Stimulated activated CD8-positive, alpha-beta memory T cell treated with anti-CD3 and anti-CD28 coated beads, Interleukin-7, amount 100 ng/mL, for 1 hour (primary cell): ENCODE measurements at places on chromosomes 6 and 20.

DNA sequence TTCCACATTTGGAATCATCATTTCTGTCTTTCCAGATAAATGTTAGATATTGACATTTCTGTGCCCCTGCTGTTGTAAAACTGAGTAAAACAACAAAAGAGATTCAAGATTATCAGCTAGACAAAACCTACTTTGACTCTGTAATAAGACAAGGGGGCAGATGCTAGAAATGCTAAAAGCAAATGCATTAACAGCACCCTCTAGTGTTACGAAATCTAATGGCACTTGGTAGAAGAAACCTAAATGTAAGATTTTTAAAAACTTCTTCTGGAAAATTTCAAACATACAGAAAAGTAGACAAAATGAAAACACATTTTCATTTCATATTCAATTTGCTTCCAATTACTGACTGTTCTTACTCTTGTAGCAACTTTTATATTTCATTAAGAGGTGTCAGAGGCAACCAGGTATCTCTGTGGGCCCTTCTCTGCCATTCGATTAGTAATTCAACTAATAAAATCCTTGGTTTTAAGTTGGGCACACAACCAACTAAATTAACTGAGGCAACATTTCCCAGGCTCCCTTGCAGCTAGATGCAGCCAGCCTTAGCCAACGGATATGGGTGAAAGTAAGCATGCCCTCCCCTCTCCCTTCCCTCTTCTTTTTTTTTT, 45.0 kb downstream of the SLC23A2 start:
- DNase-seq = no peak

DNA sequence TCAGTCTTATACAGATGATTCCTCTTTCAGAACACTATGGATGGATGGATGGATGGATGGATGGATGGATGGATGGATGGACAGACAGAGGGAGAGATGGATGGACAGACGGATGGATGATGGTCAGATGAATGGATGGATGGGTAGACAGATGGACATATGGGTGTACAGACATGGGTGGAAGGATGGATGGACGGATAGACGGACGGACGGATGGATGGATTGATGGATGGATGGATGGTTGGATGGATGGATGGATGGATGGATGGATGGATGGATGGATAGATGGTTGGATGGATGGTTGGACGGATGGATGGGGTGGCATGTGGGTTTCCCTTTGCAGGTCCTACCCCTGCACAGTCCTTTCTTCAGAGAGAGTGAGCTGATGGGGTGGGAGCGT, 320.7 kb downstream of the CDH4 start:
- no peak for DNase-seq

DNA sequence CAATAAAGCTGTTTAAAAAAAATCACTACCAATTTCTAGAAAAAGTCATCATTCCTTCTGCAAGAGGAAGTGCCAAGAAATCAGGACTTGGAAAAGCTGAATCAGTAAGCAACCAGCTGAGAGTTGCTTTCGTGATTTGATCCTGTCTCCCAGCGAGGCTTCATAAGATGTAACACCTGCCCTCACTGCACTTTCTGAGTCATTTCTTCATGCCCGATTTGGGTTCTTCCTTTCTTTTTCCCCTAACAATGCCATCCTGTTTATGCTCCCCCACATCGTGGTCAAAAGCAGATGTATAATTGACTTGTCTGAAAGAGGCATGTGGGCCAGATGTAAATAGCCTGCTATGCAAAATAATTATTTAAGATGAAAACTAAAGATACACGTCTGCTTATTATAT, 52.1 kb downstream of the RIPOR2 start:
- no peak for DNase-seq

- DNase-seq = no peak
Measured at GRCh38 chr6:11815231-11815630, 36.6 kb upstream of the ADTRP start.

- DNase-seq = no peak
Measured at GRCh38 chr6:156256161-156256560, 521.0 kb upstream of the ARID1B start.

DNA sequence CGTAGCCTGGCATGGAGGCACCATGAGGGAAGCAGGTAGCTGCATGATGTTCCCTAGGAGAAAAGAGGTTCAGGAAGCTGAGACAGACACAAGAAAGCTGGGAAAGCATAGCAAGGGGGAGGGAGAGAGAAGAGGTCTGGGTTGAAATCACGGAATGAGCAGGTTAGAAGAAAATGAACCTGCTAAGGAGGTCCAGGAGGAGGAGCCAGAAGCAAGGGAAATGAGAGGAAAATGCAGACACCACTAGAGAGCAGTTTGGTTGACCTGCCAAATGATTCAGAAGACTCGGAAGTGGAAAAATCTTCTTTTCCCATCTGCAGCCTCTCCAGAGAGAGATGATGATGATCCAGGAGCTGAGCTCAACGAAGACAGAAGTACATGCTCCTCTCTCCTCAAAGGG, 70.9 kb downstream of the VIP start:
- DNase-seq = no peak

DNA sequence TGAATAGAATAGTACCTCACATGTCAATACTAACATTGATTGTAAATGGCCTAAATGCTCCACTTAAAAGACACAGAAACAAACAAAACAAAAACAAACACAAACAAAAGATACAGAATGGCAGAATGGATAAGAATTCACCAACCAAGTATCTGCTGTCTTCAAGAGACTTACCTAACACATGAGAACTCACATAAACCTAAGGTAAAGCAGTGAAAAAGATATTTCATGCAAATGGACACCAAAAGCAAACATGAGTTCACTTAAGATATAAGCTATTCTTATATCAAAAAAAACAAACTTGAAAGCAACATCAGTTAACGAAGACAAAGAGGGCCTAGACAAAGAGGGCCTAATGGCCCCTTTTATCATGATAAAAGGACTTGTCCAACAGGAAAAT, 47.3 kb upstream of the ZNF133 start:
- no peak for DNase-seq

DNA sequence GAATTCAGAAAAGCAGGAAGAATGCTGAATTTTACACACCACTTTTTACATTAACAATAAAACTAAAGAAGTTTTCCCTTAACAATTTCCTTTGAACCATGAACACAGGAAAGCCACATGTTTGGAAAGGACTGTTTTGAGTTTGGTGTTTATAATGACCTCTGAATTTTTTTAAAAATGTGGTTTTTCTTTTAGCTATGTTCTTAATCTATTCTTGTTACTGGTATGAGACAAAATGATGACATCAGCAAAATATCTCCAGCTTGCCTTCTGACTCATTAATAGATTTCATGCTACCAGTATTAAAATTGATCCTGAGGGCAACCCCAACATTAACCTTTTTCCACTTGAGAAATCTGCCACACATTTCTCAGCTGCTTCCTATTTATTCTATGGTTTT, 217.5 kb upstream of the THEMIS start:
- DNase-seq = no peak

GRCh38 chr20:34675561-34675960, 1.3 kb downstream of the PIGU start:
- DNase-seq = no peak

GRCh38 chr6:56772737-56773184, 130.1 kb upstream of the DST start:
- DNase-seq = no peak

DNA sequence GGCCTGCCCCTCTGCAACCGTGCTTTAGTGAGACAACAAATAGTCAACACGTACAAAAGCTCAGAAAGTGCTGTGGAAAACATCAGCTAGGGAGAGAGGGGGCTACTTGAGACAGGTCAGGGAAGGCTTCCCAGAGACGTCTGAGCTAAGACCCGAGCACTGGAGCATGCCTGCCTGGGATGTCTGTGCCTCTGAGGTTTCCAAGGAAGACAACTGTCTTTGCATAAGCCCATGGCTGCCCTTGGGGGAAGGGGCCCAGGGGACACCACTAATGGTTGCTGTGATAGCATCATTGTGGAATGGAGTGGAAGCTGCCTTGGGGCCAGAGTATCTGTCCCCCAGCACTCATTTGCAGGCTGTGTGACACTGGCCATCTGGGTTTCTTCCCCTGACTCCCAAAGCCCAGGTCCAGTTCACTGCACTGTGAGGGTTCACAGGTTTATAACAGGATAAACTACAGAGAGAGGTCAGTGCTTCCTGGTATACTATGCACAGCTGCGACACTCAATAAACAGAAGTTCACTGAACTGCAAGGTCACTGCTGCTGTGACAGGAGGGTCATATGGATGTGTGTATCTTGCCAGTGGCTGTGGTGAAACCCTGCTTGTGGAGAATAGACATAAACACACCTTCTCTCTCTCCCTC, 1.5 kb upstream of the ARFGEF2 start:
- no peak for DNase-seq

DNA sequence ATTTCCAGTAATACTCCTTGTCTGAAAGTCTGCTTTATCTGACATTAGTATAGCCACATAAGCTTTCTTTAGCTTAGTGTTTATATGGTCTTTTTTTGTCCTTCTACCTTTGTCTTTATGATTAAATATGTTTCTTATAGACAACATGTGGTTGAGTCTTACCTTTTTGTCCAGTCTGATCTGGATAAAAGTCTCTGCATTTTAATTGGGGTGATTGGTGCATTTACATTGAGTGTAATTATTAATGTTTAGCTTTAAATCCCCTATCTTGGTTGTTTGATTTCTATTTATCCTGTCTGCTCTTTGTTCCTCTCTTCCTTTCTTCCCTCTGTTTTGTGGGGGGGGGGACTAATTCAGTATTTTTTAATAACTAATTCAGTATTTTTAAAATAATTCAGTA, 32.0 kb downstream of the CCDC167 start:
- DNase-seq = no peak

GRCh38 chr6:71045296-71045695, 88.4 kb upstream of the B3GAT2 start:
- no peak for DNase-seq

GRCh38 chr20:4325548-4326187, 310.3 kb upstream of the RNF24 start:
- no peak for DNase-seq

GRCh38 chr6:110201151-110201884, 21.1 kb downstream of the CDC40 start:
- no peak for DNase-seq

GRCh38 chr6:160396292-160396691, 48.1 kb downstream of the SLC22A3 start:
- DNase-seq = no peak

DNA sequence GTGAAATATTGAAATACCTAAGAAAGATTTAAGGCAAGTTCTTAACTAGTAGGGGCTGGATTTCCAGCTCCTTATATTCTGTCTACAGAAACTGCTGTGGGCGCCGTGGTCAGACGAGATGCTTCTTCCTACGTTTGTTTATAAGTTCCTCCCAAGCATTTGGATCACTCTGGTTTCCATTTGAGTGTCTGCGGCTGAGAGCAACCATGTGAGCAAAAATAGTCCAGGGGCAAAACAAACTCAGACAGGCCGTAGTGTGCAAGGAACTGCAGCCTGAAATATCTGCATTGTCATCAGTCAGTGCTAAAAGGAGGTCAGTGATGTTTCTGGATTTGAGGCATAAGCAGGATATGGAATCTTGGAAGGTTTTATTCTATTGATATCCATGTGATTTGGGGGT, 485.9 kb upstream of the JAG1 start:
- no peak for DNase-seq

GRCh38 chr6:66526061-66526460, 819.0 kb upstream of the EYS start:
- DNase-seq = no peak

DNA sequence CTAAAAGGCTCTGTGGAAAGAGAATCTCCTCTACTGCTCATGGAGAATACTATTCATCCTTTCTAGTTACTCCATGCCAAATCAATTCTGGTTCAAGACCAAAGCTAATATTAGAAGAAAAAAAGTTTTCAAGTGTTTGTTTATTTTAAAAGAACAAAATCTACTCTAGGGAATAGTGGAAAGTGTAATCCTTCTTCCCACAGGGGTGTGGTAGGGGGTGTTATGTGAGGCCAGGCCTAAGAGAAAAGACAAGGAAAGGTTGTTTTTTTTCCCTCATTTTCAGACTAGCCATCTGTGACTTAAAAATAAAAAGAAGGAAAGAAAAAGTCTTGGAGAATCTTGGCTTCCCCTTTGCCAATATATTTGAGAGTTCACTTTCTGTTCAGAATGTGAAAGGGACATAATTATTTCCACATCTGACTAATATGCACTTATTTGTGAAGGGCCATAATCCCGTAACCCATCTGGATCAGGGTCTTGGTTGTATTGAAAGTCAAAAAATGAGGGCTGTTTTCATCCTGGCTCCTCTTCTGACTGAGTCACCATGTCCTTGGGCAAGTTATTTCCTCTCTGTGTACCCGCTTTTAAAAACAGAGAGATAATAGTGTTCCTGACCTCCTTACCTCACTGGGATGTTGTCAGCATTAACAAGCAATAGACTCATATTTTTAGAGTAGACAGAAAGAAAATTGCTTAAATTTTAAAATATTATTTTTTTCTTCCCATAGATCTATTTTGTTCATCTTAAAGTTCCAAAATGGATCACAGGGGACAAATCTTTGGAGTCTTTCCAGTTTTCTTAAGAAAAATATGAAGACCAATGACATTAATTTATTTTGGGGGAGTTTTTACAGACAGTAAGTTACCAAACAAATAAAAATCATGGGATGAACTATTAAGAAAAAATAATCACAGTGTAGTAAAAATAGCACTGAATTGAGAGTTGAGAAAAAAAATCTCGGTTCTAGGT, 233.7 kb downstream of the IBTK start:
- no peak for DNase-seq

- no peak for DNase-seq
Measured at GRCh38 chr6:33926451-33926850, 122.6 kb upstream of the MLN start.

DNA sequence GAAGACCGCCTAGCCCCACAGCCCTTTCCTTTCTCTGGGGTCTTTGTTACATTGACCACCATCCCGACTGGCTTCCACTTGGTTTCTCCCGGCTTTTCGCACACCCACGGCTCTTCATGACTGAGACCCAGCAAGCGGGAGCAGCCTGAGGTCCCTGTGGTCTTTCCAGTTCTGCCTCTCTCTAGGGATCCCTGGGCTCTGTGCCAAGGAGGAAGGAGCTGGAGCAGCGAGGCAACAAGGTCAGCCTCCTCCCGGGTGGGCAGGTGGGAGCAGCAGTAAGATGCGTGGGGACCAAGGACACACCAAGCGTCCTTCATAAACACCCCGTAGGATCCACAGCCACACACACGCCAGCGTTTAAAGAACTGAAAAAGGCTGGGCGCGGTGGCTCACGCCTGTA, 29.6 kb upstream of the MRGBP start:
- DNase-seq = no peak

DNA sequence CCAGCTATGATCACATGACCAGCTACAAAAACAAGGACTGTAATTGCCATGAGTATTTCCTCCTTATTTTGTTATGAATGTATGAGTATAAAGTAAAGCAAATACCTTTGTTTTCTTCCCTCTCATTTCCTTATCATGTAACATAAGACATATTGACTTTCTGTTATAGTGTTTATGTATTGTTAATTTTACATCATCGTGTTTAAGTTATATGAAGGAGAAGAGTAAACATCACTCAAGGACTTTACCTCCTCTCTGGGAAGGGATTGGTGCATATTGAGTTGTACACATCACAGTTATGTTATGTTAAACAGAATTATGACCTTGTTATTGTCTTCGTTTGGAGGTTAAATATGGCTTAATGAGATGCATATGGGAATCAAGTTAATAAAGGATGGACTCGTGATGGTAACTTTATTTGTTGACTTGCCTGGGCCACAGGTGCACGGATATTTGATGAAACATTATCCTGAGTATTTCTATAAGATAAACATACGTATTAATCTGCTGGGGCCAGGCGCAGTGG, 57.3 kb upstream of the CNKSR3 start:
- DNase-seq = no peak

GRCh38 chr6:82370788-82371187, 7.2 kb downstream of the TPBG start:
- no peak for DNase-seq
